ENCODE measurements at places on chromosomes 5 and 9.

GRCh38 chr5:30152431-30152830, 1041.1 kb upstream of the CDH6 start:
- no peak for DNase-seq

- DNase-seq = no peak
Observed at GRCh38 chr9:133087429-133088145, 25.8 kb downstream of the CEL start.

DNA sequence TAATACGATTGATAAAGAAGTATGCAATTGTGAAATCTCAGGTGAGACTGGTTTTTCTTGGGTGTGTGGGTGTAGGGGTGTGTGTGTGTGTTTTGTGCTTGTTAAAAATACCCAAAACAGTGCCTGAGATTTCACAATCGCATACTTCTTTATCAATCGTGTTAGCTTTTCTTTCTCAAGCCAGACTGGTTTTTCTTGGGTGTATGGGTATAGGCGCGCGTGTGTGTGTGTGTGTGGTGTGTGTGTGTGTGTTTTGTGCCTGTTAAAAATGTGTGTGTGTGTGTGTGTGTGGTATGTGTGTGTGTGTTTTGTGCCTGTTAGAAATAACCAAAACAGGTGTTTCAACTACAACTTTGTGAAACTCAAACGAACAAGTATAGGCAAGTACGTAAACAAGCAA, 53.7 kb downstream of the CERT1 start:
- no peak for DNase-seq

DNA sequence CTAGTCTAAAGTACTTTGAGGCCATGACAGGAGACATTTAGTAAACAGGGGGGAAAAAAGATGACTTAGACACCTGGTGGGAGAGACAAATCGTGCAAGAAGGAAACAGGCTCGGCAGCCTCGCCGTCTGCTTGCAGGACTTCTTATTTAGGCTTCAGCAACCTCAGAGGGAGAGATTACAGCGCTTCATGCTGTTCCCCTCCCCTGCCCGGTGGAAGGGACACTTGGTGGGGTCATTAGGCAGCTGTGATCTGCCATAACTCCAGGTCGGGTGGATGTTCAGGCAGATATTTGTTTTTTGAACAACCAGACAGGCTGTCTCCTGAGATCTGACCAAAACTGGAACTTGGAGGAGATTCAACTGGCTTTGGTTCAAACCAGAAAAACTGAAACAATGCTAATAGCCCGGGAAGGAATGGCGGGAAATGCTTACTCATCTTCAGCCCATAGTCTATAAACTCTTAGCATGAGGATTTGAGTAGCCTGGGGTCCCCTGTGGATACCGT, 38.1 kb upstream of the CD180 start:
- DNase-seq = peak; percentile 87

GRCh38 chr9:91856419-91856818, 93.6 kb downstream of the ROR2 start:
- DNase-seq = no peak

GRCh38 chr5:67073045-67073680, 123.4 kb downstream of the CD180 start:
- DNase-seq = no peak

GRCh38 chr5:148352696-148353095, 17.3 kb downstream of the SPINK9 start:
- DNase-seq = no peak

- peak; percentile 74 for DNase-seq
Observed at GRCh38 chr5:138831703-138832102, 43.4 kb downstream of the LRRTM2 start.

GRCh38 chr9:126412905-126413304, 86.3 kb downstream of the MVB12B start:
- no peak for DNase-seq

- DNase-seq = peak; percentile 27
Observed at GRCh38 chr9:89603767-89604665, 796 bp upstream of the GADD45G start.

DNA sequence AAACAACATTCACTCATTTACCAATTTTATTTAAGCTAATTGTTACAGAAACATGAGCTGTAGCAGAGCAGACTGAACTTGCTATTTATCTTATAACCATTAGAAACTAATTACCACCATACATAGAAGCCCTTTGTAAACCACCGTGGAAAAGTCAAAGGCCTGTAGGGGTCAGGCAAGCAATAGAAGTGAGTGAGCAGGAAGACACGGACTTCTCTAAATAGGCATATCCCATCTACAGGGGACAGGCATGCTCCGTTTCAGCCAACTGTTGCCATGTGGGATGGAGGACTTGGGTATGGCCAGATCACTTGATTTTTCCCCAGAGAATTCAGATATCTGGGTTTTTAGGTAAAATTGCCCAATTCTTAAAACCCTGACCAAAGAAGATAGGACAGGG, 44.8 kb downstream of the PRRC1 start:
- no peak for DNase-seq

DNA sequence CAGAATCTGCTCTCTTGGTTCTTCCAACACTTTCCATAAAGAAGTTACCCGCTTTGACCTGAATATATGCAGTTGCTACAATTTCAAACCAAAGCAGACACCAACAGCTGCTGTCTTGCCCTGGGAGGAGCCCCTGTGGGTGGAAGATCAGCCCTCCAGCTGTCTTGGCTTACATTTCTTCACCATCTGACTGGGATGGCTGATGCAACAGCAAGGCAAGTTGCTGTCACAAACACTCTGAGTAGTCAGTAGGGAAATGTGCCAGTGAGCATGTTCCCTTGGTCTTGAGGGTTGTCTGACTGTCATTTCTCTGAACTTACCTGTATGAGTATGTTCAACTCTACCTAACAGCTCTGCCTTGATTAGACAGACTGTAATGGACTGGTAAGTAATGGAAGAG, 152.9 kb downstream of the SGCD start:
- no peak for DNase-seq

Measured in astrocyte (in vitro differentiated cells and primary cell).